ENCODE measurements at places on chromosomes 4 and X.

- no peak for DNase-seq
Measured at GRCh38 chrX:121579016-121579760, 531.8 kb downstream of the GLUD2 start.

DNA sequence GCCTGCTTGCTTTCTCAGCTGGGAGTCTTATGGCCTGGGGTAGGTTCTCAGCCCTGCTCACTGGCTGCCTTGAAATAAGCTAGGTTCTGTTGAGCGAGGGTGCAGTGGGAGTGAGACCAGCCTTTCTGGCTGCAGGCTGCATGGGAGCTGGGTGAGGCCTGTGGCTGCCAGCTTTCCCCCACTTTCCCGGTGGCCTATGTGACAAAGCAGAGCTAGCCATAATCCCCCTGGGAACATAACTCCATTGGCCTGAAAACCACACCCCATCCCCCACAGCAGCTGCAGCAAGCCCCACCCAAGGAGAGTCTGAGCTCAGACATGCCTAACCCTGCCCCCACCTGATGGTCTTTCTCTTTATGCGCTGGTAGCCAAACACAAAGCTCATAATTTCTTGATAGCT lies 118.9 kb downstream of the KLHL4 start:
- DNase-seq = no peak

- DNase-seq = no peak
Measured at GRCh38 chrX:133783274-133783673, 202.1 kb downstream of the GPC3 start.

DNA sequence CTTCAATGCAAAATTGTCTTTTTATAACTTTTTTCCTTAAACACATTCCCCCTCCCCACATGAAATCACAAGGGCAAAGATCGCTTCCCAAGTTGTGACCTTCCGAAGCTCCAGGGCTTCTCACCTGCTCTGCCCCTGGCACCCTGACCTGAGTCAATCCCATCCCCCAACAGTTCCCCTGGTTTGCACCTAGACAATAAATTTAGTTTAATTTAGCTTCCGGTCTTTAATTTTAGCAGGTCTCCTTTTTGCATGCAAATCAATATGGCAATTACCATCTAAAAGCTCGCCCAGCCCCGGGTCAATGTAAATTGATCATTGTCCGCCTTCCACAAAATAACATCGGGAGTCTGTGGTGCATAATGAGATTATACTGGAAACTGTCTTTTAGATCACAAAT lies 6.8 kb downstream of the BCOR start:
- DNase-seq = no peak

DNA sequence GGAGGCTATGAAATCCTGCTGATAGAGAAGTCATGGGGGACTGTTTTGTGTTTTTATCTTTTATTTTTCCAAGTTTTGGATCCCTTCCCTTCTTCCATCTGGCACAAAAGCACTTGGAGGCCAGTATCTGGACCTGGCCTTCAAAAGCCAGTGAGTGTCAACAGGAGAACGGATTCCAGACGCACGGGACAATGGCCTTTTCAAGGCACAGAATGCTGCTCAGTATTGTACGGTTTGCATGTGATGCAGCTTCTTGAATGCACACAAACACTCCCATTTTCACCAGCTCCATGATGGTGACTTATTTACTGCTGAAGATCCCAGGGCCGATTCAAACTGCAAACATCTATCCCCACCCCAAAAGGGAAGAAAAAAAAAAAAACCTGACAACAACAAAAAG lies 145.4 kb downstream of the CPEB2 start:
- DNase-seq = no peak

- no peak for DNase-seq
Measured at GRCh38 chr4:116724249-116724648, 361.1 kb downstream of the TRAM1L1 start.

DNA sequence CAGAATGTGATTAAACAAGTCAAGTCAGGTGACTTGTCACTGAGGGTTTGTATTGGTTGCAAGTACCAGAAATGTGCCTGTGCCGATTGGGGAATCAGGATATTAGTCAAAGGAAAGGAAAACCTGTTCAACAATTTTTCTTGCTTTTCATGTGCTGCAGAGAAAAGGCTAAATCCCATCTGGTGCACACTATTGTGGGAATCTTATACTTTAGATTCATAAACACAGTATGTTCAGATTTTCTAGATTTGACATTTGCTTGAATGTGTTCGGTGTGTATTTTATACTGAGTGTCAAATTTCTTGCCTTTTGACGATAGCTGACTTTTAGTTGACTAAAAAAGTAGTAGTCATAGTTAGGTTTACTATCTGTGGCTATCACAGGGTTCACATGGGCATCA lies 37.6 kb downstream of the GAB1 start:
- DNase-seq = no peak

DNA sequence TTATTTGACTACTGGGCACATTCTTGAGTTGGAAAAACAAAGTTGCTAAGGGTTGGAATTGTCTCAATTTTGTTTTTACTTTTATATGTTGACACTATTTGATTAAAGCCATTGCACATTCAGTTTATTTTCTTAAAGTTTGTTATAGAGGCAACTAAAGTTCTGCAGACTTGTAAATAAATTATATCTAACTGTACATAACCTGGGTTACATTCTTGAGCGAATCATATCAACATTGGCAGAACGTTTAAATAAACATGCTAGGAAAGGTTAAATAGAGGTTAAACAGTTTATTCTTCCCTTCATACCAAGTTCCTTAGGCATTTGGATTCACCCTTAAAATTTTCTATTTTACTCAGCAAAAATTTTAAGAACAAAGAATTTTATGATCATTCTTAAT lies 74.5 kb downstream of the UCHL1 start:
- no peak for DNase-seq

DNA sequence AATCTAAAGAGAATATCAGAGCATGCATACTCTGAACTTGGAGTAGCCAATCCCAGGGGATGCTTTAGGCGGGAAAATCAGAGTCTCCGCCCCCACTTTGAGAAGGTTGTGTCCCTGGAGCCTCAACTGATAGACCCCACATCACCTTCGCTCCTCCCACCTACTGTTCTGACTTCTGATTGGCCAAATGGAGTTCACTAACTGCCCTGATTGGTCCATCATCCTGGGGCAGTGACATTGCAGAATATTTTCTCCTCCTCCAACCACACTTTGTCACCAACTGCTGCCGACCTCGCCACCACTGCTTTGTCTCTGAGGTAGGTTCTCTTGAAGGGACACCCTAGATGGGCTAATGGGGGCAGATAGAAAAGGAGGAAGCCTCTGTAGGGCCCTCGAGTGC lies 22.7 kb upstream of the SPACA5B start:
- DNase-seq = no peak

GRCh38 chrX:135982860-135983259 lies 2.4 kb upstream of the SLC9A6 start:
- no peak for DNase-seq

DNA sequence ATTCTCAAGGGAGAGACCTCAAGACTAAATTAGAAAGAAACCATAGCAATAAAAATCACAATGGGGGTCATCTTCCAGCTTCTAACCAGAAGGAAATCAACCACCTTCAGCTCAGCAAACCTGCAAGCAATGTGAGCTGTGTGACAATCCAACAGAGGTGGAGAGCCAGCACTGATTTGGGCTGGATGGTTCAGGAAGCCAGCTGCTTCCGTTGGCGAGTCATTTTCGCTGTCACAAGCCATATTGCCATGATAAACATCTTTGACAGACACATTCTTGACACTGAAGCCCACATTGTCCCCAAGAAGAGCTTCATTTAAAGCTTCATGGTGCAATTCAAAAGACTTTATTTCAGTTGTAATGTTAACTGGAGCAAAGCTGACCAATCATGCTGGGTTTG lies 22.7 kb downstream of the F8A1 start:
- DNase-seq = no peak

GRCh38 chr4:160562661-160563060 lies 1459.8 kb downstream of the RAPGEF2 start:
- no peak for DNase-seq

- no peak for DNase-seq
Measured at GRCh38 chr4:42628740-42629139, 28.2 kb downstream of the ATP8A1 start.

- no peak for DNase-seq
Measured at GRCh38 chrX:13323241-13323640, 3.4 kb upstream of the ATXN3L start.

DNA sequence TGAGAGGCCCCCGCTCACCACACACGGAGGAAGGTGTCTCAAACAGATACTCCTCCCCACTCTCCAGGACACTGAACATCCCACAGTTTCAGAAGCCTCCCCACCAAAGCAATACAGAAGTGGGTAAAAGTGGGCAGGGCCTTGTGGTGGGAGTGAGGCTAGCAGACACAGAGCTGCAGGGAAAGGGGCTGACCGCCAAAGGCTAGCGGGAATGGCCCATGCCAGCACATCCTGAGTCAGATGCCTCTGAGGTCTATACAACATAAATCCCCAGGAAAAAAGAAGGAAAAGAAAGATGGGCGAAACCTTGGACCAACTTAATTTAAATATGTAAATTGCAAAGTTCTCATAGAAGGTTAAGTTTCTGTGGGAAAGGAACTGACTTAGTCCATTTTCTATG lies 21.9 kb upstream of the ARHGAP10 start:
- no peak for DNase-seq

GRCh38 chr4:186266729-186267456 lies 904 bp downstream of the F11 start:
- no peak for DNase-seq

DNA sequence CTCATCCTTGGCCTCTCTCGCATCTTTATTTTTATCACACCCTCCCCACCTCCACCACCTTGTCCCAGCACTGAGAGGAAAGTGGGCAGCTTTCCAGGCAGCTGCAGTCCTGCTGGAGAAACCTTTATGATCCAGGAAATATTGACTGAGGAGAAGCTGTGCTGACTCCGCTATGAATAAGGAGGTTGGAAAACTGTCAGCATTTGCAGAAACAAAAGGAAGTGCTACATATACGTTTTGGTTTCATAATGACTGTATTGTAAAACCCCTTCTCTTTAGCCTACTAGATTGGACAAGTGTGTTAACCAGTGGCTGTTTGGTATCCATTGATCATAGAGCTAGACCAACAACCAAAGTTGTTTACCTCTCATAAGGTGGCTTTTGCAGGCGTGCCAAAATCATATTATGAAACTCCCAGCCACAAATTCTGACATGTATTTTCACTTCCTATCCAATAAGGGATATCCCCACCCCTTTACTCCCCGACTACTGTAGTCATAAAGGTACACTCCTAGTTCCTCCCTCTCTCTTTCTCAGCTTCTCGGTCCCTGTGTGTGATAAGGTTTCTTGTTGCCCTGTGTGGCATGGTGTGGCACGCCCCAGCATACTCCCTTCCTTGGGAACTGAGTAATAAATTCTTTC lies 88.4 kb downstream of the GPR143 start:
- no peak for DNase-seq
